CD4-positive, alpha-beta T cell treated with Interleukin-10 for 1 hour (primary cell): ENCODE measurements at places on chromosomes 1 and 21.

GRCh38 chr1:224127925-224128819 lies 14.3 kb downstream of the FBXO28 start:
- DNase-seq = no peak

DNA sequence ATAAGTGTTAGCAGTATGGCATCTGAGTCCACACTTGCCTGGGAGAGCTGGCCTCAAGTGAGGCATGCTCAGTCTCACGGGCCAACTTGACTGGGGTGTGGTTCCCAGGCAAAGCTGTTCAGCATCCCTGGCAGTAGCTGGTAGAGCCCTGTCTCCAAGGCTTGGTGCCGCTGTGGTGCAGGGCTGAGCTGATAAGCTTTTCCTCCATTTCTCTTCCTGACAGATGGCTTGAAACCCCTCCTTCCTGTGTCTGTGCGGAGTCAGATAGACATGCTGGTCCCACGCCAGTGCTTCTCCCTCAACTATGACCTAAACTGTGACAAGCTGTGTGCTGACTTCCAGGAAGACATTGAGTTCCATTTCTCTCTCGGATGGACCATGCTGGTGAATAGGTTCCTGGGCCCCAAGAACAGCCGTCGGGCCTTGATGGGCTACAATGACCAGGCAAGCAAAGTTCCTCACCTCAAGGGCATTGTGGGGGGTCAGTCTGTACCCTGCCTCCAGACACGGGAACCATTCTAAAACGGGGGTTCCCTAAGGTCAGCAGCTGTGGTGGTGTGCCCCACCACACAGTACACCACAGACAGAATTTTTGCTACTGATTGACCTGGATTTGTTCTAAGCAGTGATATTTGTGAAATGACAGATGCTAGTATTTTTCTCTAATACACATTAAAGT lies 13.7 kb upstream of the MIIP start:
- DNase-seq = no peak

DNA sequence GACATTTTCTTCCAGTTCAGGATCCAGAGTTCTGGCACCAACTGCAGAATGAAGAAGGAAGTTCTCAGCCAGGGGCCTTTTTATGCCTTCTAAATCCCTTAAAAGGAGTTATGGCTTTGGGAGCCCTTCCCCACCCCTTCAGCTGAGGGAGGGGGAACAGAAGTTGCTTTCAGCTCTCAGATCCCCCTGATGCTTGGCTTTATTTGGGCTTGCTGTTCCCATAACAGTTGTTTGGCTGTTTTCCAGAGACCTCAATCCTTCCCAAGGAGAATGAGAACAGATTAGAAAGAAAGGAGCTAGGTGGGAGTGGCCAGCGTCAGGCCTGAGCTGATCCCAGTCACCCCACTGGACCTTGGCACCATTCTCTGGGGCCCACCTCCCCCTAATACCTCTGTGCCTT lies at the start of gene RPE65:
Gene RPE65 (minus strand): TSS at position 54 of the 400 bp plus-strand sequence. CDS start 49 bp downstream, at position 5.
- DNase-seq = no peak

- DNase-seq = no peak
Measured at GRCh38 chr1:179366093-179366800, 476 bp downstream of the AXDND1 start.
